ENCODE measurements at places on chromosomes 5 and 9. TPM values are rescaled to one million over a fixed set of nuclear protein-coding genes. Genes with fewer than 3 reads are reported as not detected.

Gene SLC22A4
- total RNA-seq: 3.4 TPM

Gene IGFBPL1
- not detected for total RNA-seq

Gene GRAMD2B
- 5.2 TPM for total RNA-seq

Gene STKLD1
- not detected for total RNA-seq

Gene WNT8A
- not detected for total RNA-seq

Gene MYMK
- not detected for total RNA-seq

Gene SEMA5A
- total RNA-seq: 2.7 TPM

Gene HARS1
- total RNA-seq: 121 TPM

Gene CENPK
- total RNA-seq: 35.3 TPM

Gene PLCXD3
- total RNA-seq: 0.07 TPM

Gene CIZ1
- total RNA-seq: 82.9 TPM

Gene UNC5A
- total RNA-seq: 0.05 TPM

Gene EPB41L4B
- total RNA-seq: 3.6 TPM

Gene KCTD16
- 0.03 TPM for total RNA-seq

Gene ABO
- total RNA-seq: not detected

Gene OBP2A
- not detected for total RNA-seq

Gene DDX4
- total RNA-seq: not detected

Gene SH3RF2
- 18.9 TPM for total RNA-seq

Gene MEGF10
- total RNA-seq: 1.1 TPM

Gene GGTA1
- total RNA-seq: not detected

Gene KLHL3
- 0.47 TPM for total RNA-seq

Gene CANX
- 346 TPM for total RNA-seq

Gene TYRP1
- total RNA-seq: 0.74 TPM

Gene NTRK2
- total RNA-seq: not detected

Gene PAPPA
- 5.4 TPM for total RNA-seq

Gene IFNA2
- total RNA-seq: not detected

Gene PCDHGA10
- total RNA-seq: 0.90 TPM

Gene GRXCR2
- total RNA-seq: not detected

Gene ASTN2
- total RNA-seq: 11.4 TPM

Gene CNTFR
- not detected for total RNA-seq

Gene LRRC70
- 0.27 TPM for total RNA-seq

Gene MRNIP
- total RNA-seq: 6.9 TPM

Gene ALDOB
- total RNA-seq: not detected

Gene UCK1
- total RNA-seq: 43.6 TPM

Gene CTXN3
- not detected for total RNA-seq

Gene ANKRD18A
- not detected for total RNA-seq

Gene SMIM33
- total RNA-seq: not detected

Gene GLRA1
- not detected for total RNA-seq

Gene ORM2
- not detected for total RNA-seq

Gene ROR2
- 0.03 TPM for total RNA-seq

Gene FBP2
- total RNA-seq: not detected

Gene DEPDC1B
- 24.9 TPM for total RNA-seq

Gene SLC6A3
- total RNA-seq: not detected

Gene ROPN1L
- total RNA-seq: not detected

Gene LECT2
- total RNA-seq: not detected

Gene FAM153A
- total RNA-seq: 1.4 TPM

Gene FGF18
- total RNA-seq: not detected

Gene EDIL3
- 2.4 TPM for total RNA-seq

Gene SAXO1
- total RNA-seq: not detected

Gene KCNIP1
- not detected for total RNA-seq

Gene FRRS1L
- total RNA-seq: not detected

Gene CARTPT
- not detected for total RNA-seq

Gene NUTM2G
- total RNA-seq: not detected

Gene BNIP1
- total RNA-seq: 45.4 TPM

Gene CSNK1G3
- 42.3 TPM for total RNA-seq

Gene DOCK2
- total RNA-seq: 2.1 TPM
